Gastroesophageal sphincter (tissue), 4 donors: ENCODE measurements at places on chromosomes 2 and 18. TPM values are rescaled to one million over a fixed set of nuclear protein-coding genes. Genes with fewer than 3 reads are reported as not detected.

ANKRD53 gene
- 1.0 TPM for total RNA-seq

DIS3L2 gene
- total RNA-seq, result 31.0 TPM

CCDC121 gene
- total RNA-seq, result 4.6 TPM

PTPRM gene
- 91.2 TPM for total RNA-seq

ERICH2 gene
- not detected for total RNA-seq
